ENCODE measurements at places on chromosomes 4 and X.

- no peak for DNase-seq
Measured at GRCh38 chr4:105344141-105344540, 129.7 kb downstream of the PPA2 start.

DNA sequence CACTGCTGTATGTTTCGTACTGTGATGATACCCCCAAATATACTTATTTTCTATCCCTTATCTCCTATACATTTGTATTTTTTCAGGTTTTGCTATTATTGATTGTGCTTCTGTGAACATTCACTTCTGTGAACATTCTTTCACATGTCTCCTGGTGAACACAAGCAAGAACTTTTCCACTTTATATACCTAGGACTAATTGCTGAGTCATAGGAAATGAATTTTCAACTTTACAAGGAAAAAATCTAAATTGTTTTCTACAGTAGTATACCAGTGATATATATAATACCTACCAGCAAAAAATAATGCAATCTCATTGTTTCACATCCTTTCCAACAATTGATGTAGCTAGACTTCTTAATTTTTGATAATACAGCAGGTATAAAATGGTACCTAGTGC, 139.5 kb upstream of the MAGEB18 start:
- DNase-seq: no peak

DNA sequence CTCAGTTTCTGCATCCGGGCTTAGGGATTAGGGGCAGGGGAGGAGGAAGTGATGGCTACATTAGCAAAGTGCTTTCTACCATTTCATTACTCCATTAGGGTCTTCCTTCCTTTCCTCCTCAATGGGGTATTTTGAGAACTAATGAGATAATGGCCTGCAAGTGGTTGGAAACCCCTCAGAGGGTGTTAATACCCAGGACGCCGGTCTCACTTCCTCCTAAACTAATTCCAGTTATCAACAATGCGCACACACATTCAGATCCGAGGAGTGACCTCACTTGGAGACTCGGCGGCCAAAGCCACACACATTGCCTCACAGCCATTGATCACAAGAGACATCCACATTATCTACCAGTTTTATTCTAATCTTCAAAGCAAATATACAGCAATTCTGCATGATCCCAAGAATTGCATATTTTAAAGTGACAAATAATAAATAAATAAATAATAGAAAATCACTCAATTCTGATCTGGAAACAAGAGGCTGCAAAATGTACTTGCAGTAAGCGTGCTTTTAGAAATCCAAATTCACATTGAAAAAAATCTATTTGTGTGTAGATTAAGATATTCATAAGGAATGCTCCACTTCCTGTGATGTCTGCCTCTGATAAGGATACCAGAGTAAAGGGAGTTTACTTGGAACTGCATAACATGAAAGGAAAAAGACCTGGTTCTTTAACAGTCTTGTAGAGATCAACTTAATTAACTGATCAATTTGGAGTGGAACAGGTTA, 329.1 kb downstream of the FBXW7 start:
- DNase-seq: no peak

DNA sequence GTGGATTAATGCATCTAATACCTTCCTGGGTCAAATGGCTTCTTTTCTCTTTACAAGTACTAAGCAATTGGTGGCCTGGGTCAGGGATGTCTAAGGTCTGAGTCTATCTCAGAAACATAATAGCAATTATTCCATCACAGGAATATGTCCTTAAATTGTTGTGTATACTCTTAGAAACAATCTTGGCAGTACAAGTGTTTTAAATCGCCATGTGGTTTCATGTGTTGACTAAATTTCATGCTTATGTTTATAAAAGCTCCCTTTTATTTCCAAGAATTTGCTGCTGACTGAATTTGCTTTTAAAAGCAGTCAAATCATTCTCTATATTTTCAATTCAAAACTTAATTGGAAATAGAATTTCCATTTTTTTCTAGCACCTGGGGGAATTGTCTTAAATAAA, 125.3 kb upstream of the PACRGL start:
- no peak for DNase-seq

DNA sequence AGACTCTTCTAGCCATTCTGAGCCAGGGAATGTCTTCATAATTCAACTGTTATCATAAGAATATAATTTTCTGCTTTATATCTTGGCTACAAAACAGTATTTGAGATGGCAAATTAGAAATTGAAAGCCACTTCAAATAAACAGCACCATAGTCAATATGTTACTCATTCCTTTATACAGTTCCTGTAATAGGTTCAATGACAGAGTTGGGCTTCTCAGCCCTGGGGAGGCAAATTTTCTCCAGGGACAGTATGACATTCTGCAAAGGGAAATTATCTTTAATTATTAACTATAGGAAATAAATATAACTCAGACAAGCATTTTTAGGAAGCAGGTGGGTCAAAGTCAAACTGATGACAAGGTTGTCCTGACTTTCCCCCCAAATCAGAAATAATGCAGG, 71.9 kb upstream of the RPS6KA6 start:
- DNase-seq: no peak

All from ascending aorta (tissue), 2 donors.